LNCaP clone FGC (cell line): ENCODE measurements at places on chromosomes 3 and 15.

GRCh38 chr3:187951452-187952190, 202.3 kb upstream of the LPP start:
- no peak for DNase-seq

DNA sequence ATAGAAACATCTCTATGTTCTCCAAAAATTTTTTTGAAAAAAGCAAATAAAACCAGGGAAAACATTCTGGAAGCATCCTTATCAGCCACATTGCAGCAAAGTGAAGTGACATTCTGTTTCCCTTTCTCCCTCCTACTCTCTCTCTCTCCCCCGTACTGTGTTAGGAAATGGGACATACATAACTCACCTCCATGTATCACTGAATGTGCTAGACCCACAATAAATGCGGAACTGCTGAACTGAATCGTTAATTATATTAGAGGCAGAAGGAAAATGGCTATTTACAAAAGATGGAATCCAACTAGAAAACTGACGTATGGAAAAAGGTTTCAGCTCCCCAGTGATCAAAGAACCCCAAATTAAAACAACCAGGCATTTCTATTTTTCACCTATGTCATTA, 129.8 kb downstream of the MINAR1 start:
- no peak for DNase-seq

DNA sequence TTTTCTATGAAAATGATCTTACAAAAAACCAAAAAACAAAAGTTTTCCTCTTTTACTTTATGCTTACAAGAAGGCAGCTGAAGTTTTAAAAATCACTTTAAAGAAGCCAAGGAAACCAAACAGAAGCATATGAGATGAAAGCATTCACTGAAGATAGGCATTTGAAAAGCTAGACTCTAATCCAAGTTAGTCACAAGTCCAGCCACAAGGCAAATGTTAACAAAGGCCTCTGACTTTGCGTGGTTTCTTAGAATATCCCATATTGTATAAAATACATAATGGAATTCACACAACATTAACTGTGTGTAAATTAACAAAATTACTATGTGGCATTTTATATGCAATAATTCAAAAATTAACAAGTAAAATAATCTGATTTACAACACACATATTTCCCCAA, 17.7 kb downstream of the MRPL3 start:
- no peak for DNase-seq

- DNase-seq: no peak
Measured at GRCh38 chr3:105284876-105285275, 81.8 kb upstream of the ALCAM start.

GRCh38 chr3:100463002-100463401, 29.4 kb upstream of the TMEM45A start:
- no peak for DNase-seq

- DNase-seq: no peak
Measured at GRCh38 chr15:68298882-68299381, 21.4 kb downstream of the FEM1B start.

- DNase-seq: no peak
Measured at GRCh38 chr15:89217031-89217430, 4.3 kb downstream of the RLBP1 start.

GRCh38 chr3:38628835-38629234, 20.7 kb downstream of the SCN5A start:
- no peak for DNase-seq

- no peak for DNase-seq
Measured at GRCh38 chr15:39248204-39248603, 332.7 kb upstream of the THBS1 start.

DNA sequence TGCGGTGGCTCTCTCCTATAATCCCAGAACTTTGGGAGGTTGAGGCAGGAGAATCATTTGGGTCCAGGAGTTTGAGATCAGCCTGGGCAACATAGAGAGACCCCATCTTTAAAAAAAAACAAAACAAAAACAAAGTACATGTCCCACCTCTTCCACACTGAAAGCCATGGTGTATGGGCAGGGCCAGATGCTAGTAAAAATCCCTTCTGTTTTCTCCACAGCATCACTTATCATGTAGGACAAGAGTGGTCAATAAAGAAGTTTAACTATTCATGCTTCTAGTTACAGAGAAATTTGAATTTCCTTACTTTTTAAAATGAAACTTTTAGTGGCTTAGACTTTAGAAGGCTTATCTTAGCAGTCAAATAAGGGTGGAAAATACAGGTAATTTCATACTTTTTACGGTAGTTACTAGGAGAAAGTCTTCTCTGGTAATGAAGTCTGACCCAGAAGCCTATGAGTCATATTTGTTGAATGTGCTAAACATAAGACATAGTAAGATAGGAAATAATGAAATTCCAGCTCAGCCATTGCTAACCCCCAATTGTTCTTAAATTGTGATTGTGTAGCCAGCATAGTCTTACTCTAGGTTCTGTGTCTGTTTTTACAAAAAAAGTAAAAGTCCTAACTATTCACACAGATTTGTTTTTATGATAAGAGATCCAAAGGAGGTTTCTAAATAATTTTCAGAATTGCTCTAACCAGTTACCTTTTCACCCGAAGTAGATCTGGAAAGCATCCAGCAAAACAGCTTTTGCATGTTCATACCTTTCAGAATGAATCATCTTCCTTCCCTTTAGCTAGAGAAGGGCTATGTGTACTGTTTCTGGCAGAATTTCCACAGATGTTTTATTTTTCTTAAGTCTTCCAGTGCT, 16.4 kb upstream of the ZNF609 start:
- no peak for DNase-seq

- no peak for DNase-seq
Measured at GRCh38 chr3:100927775-100928174, 65.4 kb downstream of the ABI3BP start.
